ENCODE measurements at places on chromosomes 7 and 10.

DNA sequence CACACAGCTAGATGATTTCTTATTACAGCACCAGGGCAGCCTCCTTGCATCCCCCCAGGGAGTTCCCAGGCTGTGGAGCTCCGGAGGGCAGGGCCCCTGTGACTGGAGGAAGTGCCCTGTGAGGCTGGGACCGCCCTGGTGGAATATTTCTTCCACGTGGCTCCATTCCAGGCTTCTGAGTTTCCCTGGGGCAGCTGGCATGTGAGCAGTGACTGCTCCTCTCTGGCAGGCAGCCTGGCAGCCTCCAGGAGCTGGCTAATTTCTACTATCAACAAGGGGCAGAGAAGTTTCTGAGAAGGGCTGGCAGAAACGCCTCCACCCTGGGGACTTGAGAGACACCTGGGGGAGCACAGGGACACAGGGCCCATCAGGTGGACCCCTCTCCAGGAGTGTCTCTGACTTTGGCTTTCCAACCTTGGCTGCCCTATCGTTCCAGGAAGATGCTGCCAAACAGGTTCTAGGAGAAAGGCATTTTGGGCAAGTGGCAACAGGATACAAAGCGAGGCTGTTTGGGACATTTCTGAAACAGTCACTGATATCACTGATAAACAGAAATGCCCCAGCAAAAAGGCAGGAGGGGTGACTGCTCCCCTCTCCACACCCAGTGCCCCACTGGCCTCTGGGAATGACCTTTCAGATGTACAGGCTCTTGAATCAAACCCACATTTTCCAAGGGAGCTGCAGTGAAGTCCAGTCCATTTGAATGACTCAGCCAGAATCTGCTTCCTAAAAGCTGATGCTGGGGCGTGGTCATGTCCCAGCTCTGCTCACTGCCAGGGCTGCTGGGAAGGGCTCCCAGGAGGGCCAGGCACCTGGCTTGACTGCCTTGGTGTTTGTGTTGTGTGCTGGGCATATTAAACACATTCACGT lies 16.1 kb downstream of the MYOF start:
- no peak for DNase-seq

GRCh38 chr7:1740214-1740613 lies 70.1 kb downstream of the ELFN1 start:
- DNase-seq: no peak

DNA sequence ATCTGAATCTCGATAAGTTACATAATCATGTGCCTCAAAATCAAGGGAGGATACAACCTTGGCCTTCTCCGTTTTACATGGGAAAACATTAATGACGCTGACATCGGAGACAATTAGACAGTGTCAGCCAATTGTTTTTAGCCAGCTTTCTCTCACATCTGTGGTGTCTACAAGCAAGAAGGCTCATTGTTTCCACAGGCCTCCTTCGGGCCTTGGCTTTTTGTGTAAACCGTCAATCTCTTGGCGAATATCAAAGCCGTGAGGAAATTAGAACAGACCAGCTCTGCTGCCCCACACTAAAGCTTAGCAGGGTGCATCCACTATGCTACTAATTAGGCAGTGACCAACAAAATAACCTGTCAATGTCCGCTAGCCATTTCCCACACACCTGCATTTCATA lies 43.2 kb downstream of the VAX1 start:
- DNase-seq: no peak

DNA sequence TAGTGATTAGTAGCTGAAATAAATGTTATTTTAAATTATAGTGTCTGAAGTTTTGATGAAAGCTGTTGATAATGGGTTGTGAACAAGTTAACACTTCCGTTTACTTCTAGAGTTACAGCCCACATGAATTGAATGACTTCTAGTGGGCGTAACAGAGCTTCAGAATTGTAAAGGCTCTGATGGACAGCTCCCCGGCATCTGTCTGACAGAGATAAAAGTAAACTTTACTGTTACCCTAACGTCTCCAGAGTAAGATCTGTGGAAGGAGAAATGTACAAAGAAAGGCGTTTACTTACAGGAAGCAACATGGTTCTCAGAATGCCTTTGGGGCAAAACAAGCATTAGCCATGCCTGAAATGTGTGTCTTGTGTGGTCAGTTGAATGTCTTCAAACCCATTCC lies 124.4 kb downstream of the ADARB2 start:
- DNase-seq: no peak

- no peak for DNase-seq
Observed at GRCh38 chr10:90912854-90913479, 7.9 kb downstream of the ANKRD1 start.

- no peak for DNase-seq
Observed at GRCh38 chr7:47277321-47277781, 304.6 kb downstream of the TNS3 start.

DNA sequence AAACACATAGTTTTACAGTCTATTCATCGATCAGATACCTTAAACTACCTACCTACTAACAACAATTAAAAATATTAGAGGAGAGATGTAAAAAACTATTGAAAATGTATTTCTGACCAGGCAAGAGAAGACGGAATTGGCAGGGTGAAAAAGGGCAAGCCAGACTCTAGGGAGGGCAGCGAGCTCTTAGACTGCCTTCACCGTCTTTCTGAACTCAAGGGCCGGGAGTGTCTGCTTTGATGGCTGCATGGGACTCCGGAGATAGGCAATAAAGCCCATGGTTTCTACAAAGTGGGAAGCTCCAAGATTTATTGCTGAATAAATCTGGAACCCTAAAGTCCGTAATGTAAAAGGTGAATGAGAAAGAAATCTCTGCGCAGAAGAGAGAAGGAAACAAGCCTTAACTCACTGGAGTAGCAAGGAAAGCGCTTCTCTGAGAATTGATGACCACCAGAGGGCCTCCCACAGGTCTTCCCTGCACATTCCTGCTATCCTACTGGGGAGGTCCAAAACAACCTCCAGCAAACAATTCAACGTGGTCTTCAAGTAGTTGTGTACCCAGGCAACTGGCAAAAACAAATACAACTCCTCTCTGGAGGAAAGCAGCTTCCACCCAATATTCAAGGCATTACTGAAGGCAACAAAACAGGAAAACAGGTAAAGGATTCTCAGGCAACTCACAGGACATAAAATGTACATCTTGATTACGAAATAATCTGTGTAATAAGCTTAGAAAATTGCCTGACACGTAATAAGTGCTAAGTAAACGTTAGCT lies 181.3 kb downstream of the SDK1 start:
- no peak for DNase-seq

DNA sequence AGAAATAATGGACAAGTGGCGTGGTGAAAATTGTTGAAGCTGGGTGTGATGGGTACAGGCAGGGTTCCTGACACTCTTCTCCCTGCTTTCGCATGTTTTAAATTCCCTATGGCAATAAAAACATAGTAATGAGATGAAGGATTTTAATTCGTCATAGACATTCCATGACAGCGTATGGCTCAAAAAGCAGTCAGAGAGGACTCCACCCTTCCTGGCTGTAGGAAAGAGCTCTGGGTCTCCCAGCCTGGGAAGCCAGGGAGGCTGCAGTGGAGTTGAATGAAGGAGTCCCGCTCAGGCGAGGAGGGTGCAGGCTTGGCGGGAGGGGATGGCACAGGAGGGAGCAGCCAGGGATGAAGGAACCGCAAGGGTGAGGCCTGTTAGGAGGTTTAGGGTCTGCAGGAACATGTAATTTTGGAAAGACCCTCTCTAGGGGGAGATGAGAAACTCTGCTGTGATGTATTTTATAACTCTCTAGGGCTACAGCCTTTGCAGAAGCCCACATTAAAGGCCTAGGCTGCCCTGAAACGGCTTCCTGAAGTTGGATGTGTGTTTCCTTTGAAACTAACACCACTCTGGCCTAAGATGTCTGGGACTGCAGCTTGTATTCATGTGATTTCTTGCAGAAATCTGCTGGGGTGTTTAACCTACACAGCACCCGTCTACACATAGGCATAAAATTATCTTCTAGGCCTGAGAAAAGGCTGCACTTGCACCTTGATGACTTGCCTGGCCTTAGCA lies 7.6 kb upstream of the LARP4B start:
- no peak for DNase-seq
